ENCODE measurements at places on chromosomes 13 and 19.

GRCh38 chr13:40060296-40061007, 405.0 kb downstream of the COG6 start:
- DNase-seq: peak; percentile 99

DNA sequence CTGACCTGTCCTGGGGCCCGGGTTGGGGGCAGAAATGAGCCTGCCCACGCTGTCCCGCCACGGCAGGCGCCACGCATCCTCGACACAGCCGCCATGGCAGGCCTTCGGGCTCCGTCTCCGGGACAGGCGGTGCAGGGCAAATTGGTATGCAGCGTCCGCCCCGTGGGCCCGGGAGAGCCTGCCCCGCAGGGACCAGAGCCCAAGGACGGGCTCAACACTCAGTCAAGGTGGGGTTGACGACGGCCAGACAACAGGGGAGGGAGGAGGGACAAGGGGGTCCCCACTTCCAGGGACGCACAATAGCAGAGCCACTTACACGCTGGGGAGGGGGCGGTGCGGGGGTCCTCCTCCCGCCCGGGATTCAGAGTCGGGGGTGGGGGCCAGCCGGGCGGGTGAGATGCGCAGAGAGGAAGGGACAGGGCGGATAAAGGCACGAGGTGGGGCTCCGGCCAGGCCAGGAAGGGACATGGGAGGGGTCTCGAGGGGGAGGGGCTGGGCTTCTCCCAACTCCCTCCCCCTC, 1.2 kb downstream of the CTXN1 start:
- DNase-seq: no peak

GRCh38 chr19:50190439-50190891, 13.0 kb upstream of the MYH14 start:
- DNase-seq: no peak

GRCh38 chr19:17946965-17947784, 14.4 kb downstream of the CCDC124 start:
- no peak for DNase-seq

DNA sequence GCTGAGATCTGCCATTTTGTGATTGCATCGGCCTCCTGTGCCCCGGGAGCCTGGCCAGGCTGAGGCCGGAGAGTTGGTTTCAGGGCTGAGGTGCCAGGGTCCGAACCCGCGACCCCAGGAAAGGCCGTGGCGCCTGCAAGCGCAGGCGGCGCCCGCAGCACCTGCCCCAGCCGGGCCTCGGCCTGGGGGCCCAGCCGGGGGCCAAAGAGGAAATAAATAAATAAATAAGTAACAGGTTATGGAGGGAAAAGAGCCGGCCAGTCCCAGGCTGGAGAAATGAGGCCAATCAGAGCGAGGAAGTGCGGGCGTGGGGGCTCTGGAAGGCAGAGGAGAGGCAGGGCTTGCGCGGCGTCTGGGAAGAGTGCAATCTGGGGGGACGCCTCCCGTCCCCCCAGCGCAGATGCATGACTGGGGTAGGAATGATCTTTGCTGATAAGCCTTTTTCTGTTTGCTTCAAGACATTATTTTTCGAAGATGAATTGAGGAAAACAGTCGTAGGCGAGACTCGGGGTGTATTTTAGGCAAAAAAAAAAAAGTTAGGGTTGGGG, 145.6 kb upstream of the ZNF536 start:
- DNase-seq: no peak

DNA sequence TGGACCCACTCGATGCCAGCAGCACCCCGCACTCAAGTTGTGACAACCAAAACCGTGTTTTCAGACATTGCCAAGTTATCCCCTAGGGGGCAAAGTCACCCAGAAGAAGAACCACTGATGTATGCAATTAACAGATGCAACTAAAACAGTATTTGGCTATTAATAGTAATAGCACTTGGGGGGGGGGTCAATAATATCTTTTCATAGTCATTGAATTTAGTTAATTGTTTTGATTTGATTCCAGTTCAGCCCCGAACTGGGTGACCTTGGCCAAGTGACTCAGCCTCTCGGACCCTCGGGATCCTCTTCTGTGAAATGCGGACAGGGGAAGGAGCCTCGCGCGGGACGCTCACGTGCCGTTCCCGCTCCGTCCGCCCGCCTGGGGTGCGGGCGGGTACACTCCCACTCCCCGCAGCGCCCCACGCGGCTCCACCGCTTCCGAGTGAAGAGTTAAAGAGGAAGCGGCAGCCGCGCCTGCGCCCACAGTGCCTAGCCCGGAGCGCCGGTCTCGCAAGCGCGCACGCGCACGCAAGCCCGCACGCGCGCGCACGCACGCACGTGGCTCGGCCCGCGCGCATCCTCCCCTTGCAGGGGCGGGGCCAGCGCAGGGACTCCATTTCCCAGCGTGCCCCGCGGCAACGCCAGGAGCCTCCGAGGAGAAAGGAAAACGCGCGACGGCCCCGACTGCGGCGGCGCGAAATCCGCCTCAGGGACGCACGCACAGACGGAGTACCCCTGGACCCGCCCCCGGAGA, 435 bp upstream of the DAZAP1 start:
- peak; percentile 98 for DNase-seq

- DNase-seq: no peak
Observed at GRCh38 chr13:91384896-91385295, 13.5 kb upstream of the GPC5 start.

DNA sequence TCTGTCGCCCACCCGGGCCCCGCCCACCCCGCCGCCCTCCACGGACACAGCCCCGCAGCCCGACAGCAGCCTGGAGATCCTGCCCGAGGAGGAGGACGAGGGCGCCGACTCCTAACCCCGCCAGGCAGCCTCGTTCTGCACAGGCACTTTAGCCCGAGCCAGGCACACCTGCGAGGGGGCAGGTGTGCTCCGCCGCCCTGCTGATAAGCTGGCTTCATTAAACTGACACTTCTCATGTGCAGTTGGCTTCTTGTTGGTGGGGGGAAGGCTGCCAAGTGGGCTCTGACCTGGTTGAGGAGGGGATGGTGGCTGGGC, 8.2 kb downstream of the IL4I1 start:
- no peak for DNase-seq

DNA sequence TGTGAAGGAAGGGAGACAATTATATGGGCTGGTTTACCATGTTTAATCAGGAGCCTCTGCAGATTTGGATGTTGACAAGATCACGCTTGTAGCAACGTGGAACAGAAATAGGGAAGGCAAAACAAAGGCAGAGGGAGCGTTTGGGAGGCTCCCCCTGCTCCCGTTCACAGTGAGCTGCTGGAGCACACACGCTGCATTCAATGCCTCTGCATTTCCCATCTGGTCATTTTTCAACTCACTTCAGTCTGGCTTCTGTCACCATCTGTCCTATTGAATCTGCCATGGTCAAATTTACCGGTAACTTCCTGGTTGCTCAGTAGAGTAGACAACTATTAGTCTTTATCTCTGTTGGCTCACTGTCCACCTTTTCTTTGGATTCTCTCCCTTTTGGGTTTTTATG, 91.0 kb downstream of the NHLRC3 start:
- no peak for DNase-seq

DNA sequence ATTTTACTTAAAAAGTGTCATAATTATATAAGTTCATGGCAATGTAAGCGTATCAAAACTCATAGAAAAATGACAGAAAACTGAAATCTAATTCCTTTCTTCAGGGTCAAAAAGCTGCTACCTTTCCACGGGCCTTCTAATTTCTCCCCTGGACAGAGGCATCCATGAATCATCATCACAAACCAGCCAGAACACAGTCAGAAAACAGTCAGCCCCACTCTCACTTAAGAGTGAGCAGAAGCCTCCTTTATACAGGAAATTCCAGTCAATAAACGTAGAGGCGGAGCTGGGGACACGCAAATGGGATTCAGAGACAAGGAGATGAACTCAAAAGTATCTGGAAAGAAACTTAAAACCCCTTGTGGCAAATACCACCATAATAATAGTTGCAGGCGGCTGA, 54.2 kb upstream of the ABCC4 start:
- DNase-seq: peak; percentile 71

- DNase-seq: no peak
Observed at GRCh38 chr13:49651570-49652354, 23.5 kb downstream of the ARL11 start.

GRCh38 chr13:45827318-45827717, 24.2 kb downstream of the SIAH3 start:
- DNase-seq: no peak

DNA sequence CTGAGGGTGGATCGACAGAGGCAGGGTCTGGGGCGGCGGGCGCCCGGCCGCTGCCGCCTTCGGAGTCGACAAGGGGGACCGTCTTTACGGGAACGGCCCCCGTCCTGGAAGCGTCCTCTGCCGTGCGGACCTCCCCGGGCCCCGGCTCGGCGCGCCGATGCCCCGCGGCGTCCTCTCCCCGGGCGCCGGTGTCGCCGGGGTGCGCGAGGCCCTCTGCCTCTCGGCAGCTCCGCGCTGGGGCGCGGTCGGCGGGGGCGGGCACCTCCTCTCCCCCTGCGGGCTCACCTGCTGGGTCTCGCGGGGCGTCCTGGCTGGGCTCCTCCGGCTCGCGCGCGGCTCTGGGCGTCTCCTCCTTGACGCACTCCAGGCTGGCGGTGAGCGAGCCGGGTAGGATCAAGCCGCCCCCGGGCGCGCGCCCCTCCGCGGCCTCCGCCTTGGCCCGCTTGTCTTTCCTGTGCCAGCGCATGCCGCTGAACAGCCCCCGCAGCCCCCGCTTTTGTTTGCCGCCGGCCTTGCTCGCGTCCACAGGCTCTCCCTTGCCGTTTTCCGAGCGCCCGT, 1.5 kb downstream of the AMER2 start:
- DNase-seq: peak; percentile 22

- no peak for DNase-seq
Observed at GRCh38 chr13:34810996-34811395, 131.1 kb upstream of the NBEA start.

GRCh38 chr19:54440641-54441040, 8.4 kb upstream of the LENG8 start:
- DNase-seq: no peak

GRCh38 chr13:64289702-64290101, 2874.1 kb upstream of the PCDH20 start:
- DNase-seq: no peak

DNA sequence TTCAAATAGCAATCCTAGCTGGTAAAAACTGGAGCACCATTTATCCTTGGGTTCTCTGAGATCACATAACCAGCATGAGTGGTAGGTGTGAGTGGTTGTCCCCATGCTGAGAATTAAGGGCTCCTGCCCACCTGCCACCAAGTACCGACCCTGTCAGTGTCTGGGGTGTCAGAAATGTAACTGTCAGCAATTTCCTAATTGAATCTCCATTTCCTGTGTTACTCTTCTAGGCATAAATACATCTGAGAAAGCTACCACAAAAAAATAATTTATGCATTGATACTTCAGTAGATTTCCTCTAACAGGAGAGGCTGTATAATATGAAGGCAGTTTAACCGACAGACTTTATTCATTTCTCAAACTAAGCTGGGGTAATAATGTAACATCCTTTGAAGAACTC, 25.1 kb downstream of the CPB2 start:
- no peak for DNase-seq

- peak; percentile 41 for DNase-seq
Observed at GRCh38 chr19:10565028-10565566, 713 bp downstream of the KRI1 start.
